Naive thymus-derived CD8-positive, alpha-beta T cell (primary cell): ENCODE measurements at places on chromosomes 11 and 22.
A peak's percentile ranks its signal among the peaks of the same experiment; 100 is the strongest.

DNA sequence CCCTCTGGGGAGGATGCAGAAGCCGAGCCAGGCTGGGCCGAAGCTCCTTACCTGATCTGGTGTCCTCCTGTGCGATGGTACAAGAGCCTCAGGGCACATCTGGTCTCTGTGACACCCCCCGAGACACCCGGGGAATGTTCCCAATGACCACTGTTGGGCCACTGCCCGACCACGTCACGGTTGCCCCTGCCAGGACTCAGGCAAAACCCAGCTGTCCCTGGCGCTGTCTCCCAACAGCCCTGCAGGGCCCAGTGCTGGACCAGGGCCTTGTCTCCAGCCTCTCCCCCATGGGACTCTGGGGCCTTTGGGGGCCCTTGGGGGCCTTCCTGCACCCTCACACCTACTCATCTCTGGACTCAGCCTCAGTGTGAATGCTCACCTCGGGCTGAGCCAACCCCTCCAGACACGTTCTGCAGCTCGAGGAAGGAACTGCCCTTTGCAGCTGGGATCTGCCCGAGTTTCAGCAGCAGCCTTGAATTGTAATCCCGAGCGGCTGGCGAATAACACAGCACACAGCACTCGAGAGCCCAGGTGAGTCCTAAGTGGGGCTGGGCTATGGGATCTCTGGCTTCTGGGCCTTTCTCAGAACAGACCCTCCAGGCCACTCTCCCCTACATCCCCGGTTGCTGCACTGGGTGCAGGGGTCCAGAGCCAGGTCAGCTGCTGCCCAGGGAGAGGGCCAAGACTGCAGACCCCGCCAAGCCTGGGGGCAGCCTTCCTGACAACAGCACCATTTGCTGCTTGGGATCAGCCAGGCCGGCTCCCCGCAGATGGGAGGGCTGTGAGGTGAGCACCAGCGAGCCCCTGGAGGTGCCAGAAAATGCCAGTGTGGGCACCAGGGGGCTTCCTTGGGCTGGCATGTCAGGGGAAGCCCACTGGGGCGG, 39.8 kb downstream of the RTN4R start:
- no peak for DNase-seq
- H3K27ac ChIP-seq, result peak overlapping the region; percentile 56
- H3K4me3 ChIP-seq, result no peak overlapping the region
- H3K36me3 ChIP-seq, result no peaks in the 10 kb centered on the region

- no peaks in the 10 kb centered on the region for H3K36me3 ChIP-seq
- DNase-seq, result no peak
- peaks cover 34% of the 10 kb centered on the region for H3K4me1 ChIP-seq
- H3K4me3 ChIP-seq, result peak overlapping the region; percentile 83
Measured at GRCh38 chr11:110297726-110298300, 1.4 kb upstream of the RDX start.

GRCh38 chr22:38861927-38862326, 10.1 kb downstream of the CBX6 start:
- no peaks in the 10 kb centered on the region for H3K27me3 ChIP-seq
- H3K4me3 ChIP-seq, result no peak overlapping the region
- H3K36me3 ChIP-seq, result no peaks in the 10 kb centered on the region
- H3K4me1 ChIP-seq, result peaks cover 5% of the 10 kb centered on the region
- DNase-seq, result no peak
- no peak overlapping the region for H3K27ac ChIP-seq

DNA sequence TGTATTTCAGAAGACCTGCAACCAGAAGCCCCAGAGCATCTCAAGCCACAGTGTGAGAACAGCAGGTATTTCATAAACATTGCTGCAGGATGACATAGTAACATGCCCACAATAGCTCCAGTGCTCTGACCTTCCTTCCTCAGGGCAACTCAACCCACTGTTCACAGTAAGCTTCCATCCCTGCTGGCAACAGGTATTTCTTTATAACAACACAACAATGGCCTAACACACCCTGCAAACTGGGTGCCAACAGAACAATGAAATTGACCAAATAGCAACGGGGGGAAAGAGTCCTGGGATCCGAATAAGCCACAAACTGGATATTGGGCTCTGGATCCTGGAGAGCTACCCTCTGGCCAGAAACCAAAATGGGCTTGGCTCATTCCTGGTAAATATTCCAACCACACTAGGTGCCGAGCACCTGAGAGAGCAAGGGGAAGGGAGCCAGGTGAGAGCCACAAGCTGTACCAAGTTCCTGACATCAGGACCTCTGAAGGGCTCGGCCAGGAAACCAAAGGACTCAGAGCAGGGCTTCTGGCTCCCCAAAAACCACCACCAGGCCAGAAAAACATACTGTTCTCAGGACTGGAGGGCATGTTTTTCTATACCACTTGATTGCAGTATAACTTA, 99.5 kb downstream of the MICAL3 start:
- no peaks in the 10 kb centered on the region for H3K36me3 ChIP-seq
- H3K27ac ChIP-seq, result no peak overlapping the region
- no peak overlapping the region for H3K4me3 ChIP-seq

GRCh38 chr11:19651653-19652052, 61.0 kb upstream of the NAV2 start:
- no peak overlapping the region for H3K27ac ChIP-seq
- no peaks in the 10 kb centered on the region for H3K4me1 ChIP-seq
- H3K4me3 ChIP-seq, result no peak overlapping the region
- DNase-seq, result no peak
- no peaks in the 10 kb centered on the region for H3K36me3 ChIP-seq

DNA sequence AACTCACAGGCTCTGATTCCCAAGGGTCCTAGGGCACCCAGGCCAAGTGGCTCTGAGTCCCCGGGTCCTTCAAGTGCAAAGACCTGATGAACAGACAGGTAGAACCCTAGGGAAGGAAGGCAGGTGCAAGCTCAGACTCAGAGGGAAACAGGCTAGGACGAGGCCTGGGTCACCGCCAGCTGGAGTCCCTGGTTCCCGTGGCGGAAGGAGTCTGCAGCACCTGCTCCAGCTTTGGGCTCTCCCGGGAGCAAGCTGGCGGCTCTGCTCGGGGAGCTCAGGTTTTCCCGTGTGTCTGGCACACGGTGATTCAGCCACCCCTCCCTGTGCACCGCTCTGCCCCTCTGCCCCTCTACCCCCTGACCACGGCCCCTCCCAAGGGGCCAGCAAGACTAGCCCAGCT, 59.8 kb downstream of the WNT7B start:
- H3K4me1 ChIP-seq, result no peaks in the 10 kb centered on the region
- no peak overlapping the region for H3K4me3 ChIP-seq
- DNase-seq, result no peak
- no peaks in the 10 kb centered on the region for H3K36me3 ChIP-seq
- H3K27me3 ChIP-seq, result no peaks in the 10 kb centered on the region

DNA sequence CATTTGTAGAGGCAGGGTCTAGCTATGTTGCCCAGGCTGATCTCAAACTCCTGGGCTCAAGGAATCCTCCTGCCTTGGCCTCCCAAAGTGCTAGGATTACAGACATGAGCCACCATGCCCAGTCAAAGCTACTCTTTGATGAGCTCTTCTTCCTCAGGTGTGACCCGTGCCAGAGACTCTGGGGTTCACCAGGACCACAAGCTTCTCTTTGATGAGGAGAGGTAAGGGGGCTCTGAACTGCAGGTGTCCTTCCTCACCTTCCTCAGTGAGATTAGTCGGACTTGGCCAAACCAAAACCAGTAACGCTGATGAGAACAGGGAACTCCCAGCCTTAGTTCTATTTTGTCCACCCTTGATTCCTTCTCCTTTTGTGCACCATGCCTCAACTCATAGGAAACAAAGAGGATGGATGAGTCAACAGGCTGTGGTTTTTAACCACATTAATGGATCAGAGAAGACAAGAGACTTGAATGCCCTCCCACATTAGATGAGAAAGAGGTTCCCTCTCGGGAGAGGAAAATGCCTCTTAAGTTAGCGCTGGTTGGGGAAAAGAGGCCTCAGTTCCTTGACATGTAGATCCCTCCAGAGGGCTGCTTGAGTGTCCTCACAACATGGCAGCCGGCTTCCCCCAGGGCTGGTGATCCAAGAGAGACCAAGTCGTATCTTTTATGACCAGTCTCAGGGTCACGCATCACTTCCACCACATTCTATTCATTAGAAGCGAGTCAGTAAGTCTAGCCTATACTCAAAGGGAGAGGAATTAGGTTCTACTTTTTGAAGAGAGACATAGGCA, 25.7 kb upstream of the CTR9 start:
- no peak for DNase-seq
- H3K36me3 ChIP-seq, result no peaks in the 10 kb centered on the region
- H3K4me1 ChIP-seq, result peaks cover 19% of the 10 kb centered on the region
- H3K27me3 ChIP-seq, result no peaks in the 10 kb centered on the region
- H3K4me3 ChIP-seq, result no peak overlapping the region

DNA sequence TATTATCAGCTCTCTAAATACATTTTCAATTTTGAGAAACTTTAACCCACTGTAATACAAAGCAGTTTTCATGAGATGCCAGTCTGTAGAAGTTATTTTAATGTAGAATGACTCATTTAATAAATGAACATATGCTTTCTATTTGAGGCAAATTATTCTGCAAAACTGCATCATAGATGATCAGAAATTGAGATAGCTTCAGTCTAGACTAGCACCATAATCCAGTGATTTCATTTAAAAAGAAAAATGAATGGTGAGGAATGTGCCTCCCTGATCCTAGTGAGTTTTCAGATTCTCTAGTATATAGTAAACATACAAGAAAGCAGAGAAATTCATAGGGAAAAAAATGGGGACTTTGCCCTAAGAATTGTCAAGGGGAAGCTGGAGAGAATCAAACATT, 66.1 kb downstream of the OR5AK2 start:
- no peak overlapping the region for H3K4me3 ChIP-seq
- no peak overlapping the region for H3K27ac ChIP-seq
- DNase-seq, result no peak
- peaks cover 9% of the 10 kb centered on the region for H3K27me3 ChIP-seq
- no peaks in the 10 kb centered on the region for H3K4me1 ChIP-seq

GRCh38 chr11:130721736-130722135, 194.5 kb downstream of the SNX19 start:
- DNase-seq, result no peak
- no peak overlapping the region for H3K4me3 ChIP-seq
- H3K27ac ChIP-seq, result no peak overlapping the region
- no peaks in the 10 kb centered on the region for H3K4me1 ChIP-seq
- no peaks in the 10 kb centered on the region for H3K36me3 ChIP-seq

DNA sequence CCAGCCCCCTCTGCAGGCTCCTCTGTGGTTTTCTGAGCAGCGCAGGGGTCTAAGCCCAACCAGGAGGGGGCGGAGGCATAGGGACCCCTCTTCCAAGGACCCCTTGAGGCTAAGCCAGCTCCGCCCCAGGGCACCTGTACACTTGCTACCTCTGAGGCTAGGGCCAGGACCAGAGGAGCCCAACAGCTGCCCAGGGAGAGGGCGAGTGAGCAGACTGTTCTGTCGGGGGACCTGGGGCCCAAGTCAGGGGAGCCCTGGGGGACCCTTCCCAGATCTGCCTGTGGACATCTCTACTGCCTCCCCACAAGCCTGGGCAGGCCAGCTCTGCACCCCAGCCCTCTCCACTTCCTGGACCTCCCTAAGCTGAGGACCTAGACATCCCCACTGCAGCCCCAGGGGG, 1.8 kb downstream of the B4GALNT4 start:
- no peak for DNase-seq
- H3K27ac ChIP-seq, result no peak overlapping the region
- H3K36me3 ChIP-seq, result peaks cover 4% of the 10 kb centered on the region

GRCh38 chr11:131739243-131739882, 368.9 kb downstream of the NTM start:
- no peak for DNase-seq
- peaks cover 16% of the 10 kb centered on the region for H3K27me3 ChIP-seq
- H3K36me3 ChIP-seq, result peaks cover 2% of the 10 kb centered on the region
- H3K27ac ChIP-seq, result no peak overlapping the region
- H3K4me3 ChIP-seq, result no peak overlapping the region

- peaks cover 29% of the 10 kb centered on the region for H3K4me1 ChIP-seq
- DNase-seq, result no peak
- H3K4me3 ChIP-seq, result no peak overlapping the region
- H3K27me3 ChIP-seq, result no peaks in the 10 kb centered on the region
- no peaks in the 10 kb centered on the region for H3K36me3 ChIP-seq
Measured at GRCh38 chr11:122711831-122712381, 56.4 kb downstream of the UBASH3B start.

- peaks cover 16% of the 10 kb centered on the region for H3K27me3 ChIP-seq
- no peak overlapping the region for H3K4me3 ChIP-seq
- no peaks in the 10 kb centered on the region for H3K36me3 ChIP-seq
- H3K4me1 ChIP-seq, result no peaks in the 10 kb centered on the region
- H3K27ac ChIP-seq, result no peak overlapping the region
Measured at GRCh38 chr11:59678118-59678812, 9.4 kb upstream of the PATL1 start.

- no peak overlapping the region for H3K4me3 ChIP-seq
- H3K27ac ChIP-seq, result no peak overlapping the region
- no peaks in the 10 kb centered on the region for H3K27me3 ChIP-seq
- peaks cover 7% of the 10 kb centered on the region for H3K36me3 ChIP-seq
Measured at GRCh38 chr11:93756748-93757147, 15.3 kb downstream of the C11orf54 start.

DNA sequence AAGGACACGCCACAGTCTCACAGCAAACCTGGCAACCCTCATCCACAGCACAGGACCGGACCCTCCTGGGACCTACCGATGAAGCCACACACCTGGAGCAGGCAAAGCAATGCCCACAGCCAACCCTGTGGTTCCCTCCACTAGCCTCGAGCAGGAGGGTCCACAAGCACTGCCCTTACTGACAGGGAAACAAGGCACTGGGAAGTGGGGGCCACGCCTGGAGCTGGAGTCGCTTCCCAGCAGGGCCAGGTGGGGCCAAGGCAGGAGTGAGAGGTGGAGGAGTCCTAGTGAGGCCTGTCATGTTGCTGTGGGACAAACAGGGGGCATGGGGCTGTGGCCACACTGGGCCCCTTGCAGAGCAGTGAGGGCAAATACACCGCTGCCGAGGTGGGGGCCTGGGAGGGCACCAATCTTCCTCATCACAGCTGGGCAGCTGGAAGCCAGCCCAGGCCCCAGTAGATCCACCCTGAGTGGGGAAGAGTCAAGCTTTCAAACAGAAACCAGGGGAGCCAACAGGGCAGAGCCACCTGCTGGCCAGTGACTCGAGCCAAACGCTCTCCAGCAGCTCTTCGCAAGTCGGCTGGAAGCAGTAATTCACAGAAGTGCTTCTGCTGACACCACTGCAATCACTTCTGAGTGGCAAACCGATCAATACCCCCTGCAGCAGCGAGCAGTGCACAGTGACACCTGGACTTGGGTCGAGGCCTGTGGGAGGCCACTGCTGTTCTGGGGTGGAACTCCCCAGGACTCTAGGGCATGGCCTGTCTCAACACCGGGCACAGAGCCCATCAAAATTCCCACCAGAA, 13.7 kb downstream of the SULT4A1 start:
- H3K27ac ChIP-seq, result no peak overlapping the region
- no peaks in the 10 kb centered on the region for H3K36me3 ChIP-seq
- peaks cover 5% of the 10 kb centered on the region for H3K4me1 ChIP-seq

- no peaks in the 10 kb centered on the region for H3K27me3 ChIP-seq
- peak within 1 kb of the TSS; percentile 97 for H3K27ac ChIP-seq
- peaks cover 51% of the 10 kb centered on the region for H3K4me1 ChIP-seq
- H3K4me3 ChIP-seq, result peak within 1 kb of the TSS; percentile 92
Measured at GRCh38 chr11:43311791-43312607, at the start of gene API5. TSS of gene API5 (plus strand) at chr11:43311996. CDS start at chr11:43312128, 132 bp downstream.

GRCh38 chr22:35657571-35658312, 9.5 kb downstream of the APOL6 start:
- H3K27ac ChIP-seq, result peak overlapping the region; percentile 95
- peaks cover 65% of the 10 kb centered on the region for H3K36me3 ChIP-seq

GRCh38 chr11:45885921-45886721, 670 bp downstream of the MAPK8IP1 start:
- no peak overlapping the region for H3K27ac ChIP-seq
- no peak for DNase-seq
- peaks cover 3% of the 10 kb centered on the region for H3K36me3 ChIP-seq
- H3K4me1 ChIP-seq, result peaks cover 6% of the 10 kb centered on the region
- H3K4me3 ChIP-seq, result peak overlapping the region; percentile 51

- H3K4me3 ChIP-seq, result no peak overlapping the region
- H3K4me1 ChIP-seq, result no peaks in the 10 kb centered on the region
- H3K36me3 ChIP-seq, result peaks cover 30% of the 10 kb centered on the region
- no peak for DNase-seq
- no peak overlapping the region for H3K27ac ChIP-seq
Measured at GRCh38 chr22:45204819-45205218, 35.9 kb downstream of the KIAA0930 start.
